NCI-H2081 (cell line): ENCODE measurements at places on chromosomes 6 and 20.
A peak's percentile ranks its signal among the peaks of the same experiment; 100 is the strongest.

DNA sequence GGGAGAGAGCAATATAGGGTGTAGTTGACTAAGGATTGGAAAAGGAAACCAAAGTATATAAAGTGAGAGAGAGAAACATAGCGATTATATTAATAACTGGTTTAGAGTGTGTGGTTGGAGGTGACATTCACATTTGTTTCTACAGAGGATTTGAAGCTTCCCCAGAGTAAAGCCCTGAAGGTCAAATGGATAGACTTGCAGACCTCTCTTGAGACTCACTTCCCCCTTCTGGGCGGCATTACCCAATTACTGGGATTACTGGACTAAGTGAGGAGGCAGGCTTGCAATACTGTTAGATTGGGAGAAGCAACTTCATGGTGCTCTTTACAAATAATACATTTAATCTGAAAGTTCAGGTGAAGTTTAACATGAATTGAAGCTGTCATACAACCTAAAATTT lies 10.7 kb downstream of the FIG4 start:
- no peak for DNase-seq

DNA sequence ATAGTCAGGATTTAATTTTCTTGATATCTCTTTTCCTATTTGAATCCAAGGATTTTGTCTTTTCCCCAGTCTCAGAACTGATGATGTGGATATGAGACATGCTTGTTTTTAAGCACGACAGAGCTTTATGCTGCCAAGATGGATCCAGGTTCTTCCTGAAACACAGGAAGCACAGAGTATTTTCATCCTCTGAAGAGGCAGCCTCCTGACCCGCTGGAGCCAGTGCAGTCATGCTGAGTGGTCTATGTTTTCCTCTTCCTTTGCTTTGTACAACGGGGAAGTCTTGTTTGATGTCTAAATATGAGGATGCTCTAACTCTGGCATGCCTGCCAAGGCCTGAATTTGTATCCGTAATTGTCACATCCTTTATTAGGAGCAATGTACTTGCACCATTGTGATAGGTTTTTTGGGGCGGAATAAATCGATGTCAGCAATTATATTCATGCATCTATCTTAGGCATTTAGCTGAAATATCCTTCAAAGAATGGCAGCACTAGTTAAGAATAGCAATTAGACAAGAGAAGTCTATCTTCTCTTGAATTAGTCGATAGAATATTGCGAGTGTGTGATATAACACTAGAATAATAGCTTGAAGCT lies 407.1 kb upstream of the JAG1 start:
- DNase-seq, result peak; percentile 7

DNA sequence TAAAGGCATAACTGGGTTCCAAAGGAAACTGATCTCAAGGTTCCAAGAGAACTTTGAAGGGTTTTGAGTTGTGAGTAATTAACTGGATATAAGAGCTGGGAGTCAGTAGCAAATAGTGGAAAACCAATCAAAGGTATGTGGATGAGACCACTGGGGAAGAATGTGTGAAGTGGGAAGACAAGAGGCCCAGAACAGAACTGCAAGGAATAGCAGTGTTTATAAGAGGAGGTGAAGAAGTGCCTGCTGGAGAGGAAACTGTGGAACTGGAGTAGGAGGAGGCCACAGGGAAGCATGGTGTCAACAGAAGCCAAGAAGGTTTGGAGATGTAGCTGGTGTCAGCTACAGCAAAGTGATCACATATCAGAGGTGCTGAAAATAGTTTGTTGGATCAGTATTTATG lies 18.7 kb upstream of the HDAC2 start:
- DNase-seq, result no peak

DNA sequence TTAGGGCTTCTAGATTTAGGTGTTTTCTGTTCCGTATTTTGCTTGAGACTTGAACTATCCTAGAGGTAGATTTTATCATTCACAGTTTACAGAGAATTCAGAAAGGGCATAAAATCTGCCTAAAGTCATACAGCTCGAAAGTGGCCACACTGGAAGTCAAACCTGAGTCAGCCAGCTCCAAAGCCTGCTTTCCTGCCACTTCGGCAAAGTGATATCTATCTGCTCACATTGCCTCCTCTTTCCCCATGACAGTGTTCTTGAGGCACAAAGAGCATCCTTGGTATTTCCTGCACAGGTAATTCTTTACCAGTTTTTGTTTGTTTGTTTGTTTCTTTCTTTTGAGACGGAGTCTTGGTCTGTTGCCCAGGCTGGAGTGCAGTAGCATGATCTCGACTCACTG lies 19.4 kb upstream of the SCUBE3 start:
- DNase-seq, result no peak

GRCh38 chr6:135108692-135109091 lies 54.1 kb upstream of the HBS1L start:
- DNase-seq, result no peak

- DNase-seq, result no peak
Measured at GRCh38 chr6:21241231-21242130, 352.1 kb upstream of the SOX4 start.

- peak; percentile 51 for DNase-seq
Measured at GRCh38 chr6:109892451-109893435, 85.4 kb upstream of the GPR6 start.

DNA sequence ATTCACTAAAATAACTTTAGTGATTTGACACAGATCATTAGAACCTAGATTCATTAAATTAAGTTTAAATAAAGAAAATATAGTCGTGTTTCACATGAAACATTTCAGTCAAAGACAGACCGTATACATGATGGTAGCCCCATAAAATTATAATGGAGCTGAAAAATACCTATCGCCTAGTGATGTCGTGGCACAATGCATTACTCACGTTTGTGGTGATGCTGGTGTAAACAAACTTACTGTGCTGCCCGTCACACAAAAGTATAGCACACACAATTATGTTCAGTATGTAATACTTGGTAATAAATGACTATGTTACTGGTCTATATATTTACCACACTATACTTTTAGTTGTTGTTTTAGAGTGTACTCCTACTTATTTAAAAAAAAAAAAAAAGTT lies 17.3 kb downstream of the DST start:
- no peak for DNase-seq

- DNase-seq, result no peak
Measured at GRCh38 chr6:31965700-31966099, 6.2 kb downstream of the DXO start.

- peak; percentile 55 for DNase-seq
Measured at GRCh38 chr20:22106308-22106938, 401.0 kb downstream of the PAX1 start.

- no peak for DNase-seq
Measured at GRCh38 chr20:32647606-32648005, 26.1 kb downstream of the C20orf203 start.

- peak; percentile 31 for DNase-seq
Measured at GRCh38 chr6:39377539-39377950, 55.0 kb upstream of the KCNK16 start.

DNA sequence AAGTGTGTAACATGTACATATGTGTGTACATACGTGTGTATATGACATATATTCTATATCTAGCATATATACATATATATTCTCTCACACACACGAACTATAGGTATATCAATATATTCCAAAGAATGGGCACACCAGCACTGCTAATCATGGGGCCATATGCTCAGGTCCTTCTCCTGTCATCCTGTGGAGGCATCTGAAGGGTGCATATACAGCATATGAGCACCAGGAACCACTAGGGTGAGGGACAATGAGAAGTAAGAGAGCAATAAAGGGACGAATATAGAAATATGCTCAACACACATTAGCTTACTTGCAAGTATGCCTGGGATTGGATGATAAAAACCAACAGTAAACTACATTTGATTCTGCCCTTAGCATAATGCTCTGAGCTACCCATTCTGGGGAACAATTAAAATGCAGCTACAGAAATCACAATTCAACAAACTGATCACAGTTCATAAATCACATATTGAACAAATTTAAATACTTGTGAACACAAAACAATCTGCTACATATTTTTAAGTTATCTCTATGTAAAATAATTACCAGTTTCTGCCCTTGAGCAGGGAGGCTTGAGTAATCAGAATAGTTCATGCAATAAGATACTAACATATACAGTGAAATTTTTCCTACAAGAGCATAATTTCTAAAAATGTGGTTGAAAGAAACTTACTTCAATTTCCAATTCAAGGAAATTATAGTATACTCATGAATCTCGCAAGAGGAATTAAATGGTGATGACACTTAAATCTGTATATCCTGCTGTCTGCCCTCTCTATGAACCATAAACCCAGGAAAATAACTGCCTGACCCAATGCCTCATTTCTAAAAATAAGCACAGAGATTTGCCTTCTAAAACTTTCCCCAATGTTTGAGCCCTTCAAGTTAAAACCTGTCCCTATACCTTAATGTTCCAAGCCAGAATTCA lies 272.2 kb upstream of the THEMIS start:
- no peak for DNase-seq
